ENCODE measurements at places on chromosomes 16 and 17.

GRCh38 chr17:76630151-76630550 lies 13.4 kb downstream of the ST6GALNAC1 start:
- no peak for DNase-seq

- no peak for DNase-seq
Observed at GRCh38 chr17:39688945-39689344, 1.1 kb upstream of the PGAP3 start.

- no peak for DNase-seq
Observed at GRCh38 chr16:27405546-27406451, 3.8 kb downstream of the IL21R start.

DNA sequence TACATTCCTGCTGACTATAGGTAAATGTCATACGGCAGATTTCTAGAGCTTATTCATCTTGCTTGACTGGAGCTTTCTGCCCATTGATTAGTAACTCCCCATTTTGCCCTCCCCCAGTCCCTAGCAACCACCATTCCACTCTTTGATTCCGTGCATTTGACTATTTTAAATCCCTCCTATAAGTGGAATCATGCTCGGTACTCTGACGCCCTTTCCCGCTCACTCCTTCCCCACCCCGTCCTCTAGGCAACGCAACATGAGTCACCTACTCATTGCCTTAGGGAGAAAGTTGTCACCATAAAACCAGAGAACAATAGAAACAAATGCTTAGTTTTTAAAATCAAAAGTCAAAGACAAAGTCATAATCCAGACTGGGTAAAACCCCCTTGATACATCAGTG lies 45.5 kb upstream of the RBBP6 start:
- DNase-seq: no peak
